ENCODE measurements at places on chromosomes 2 and 18.

- no peak for DNase-seq
Measured at GRCh38 chr2:240252191-240252871, 111.9 kb upstream of the OTOS start.

DNA sequence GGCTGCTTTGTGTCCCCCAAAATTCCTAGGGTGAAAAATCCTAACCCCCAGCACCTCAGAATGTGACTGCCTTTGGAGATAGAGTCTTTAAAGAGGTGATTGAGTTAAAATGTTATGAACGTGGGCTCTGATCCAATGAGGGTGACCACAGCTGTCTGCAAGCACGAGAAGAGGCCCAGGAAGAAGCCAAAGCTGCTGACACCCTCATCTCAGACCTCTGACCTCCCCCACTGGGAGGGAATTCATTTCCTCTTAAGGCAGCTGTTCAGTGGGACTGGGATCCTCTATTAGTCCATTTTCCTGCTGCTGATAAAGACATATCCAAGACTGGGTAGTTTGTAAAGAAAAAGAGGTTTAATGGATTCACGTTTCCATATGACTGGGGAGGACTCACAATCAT, 544.4 kb downstream of the DCDC2C start:
- DNase-seq = no peak

DNA sequence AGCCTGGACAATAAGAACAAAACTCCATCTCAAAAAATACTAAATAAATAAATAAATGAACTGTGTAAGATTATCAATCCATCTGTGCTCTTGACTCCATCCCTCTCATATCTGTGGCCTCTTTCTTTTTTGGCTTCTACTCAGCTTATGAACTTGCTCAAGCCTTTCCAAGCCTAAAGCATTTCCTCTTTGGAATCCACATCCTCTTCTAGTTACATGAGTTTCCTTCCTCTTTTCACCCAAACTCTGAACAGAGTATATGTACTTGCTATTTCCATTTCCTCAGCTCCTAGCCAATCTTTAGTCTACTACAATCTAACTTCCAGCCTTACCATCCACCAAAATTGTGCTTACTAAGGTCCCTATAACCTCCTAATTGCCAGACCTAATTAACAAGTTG, 2.5 kb upstream of the DNAJC10 start:
- no peak for DNase-seq

DNA sequence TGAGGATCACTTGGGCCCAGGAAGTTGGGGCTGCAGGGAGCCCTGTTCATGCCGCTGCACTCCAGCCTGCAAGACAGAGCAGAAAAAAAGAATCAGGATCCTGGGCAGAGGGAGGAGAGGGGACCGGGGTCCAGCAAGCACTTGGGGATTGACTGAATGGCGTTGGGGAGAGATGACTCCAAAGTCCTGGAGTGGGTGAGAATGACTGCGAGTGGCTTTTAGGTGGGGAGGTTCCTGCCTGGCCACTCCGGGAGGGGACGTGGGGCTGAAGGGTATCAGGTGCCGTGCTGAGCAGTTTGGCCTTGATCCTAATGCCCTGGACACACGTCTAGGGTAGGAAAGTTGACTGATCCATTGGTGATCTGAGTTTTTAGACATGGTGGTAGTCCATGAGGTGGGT, 3.5 kb upstream of the NFATC1 start:
- DNase-seq = no peak

DNA sequence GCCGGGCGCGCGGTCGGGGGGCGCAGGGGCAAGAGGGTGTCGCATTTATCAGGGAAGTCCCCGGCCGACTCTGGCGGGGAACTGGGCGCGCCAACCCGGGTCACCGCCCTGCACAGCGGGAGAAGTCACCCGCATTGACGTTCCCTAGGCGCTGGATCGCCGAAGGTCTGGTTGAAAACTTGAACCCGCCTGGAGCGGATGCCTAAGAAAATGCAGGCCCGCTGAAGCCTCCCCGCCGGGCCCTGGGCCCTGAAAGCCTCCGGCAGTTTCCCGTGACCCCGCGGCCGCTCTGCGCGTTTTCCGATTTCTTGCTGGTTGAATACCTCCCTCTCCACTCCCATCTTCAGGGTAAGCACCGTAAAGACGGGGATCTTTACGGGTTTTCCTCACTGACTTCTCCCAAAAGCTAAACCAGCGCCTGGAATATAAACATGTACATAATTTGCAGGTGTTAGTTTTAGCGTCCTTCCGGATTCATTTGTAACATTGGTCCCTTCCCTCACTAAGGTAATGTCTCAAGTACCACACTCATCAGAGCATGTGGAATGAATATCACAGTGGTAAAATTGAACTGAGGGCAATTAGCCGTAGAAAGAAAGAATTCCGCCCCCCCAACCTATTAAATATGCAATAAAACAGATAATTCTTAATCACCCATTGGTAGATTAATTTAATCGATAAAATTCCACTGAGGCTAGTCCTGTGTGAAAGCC, 675 bp upstream of the SPIRE1 start:
- no peak for DNase-seq

DNA sequence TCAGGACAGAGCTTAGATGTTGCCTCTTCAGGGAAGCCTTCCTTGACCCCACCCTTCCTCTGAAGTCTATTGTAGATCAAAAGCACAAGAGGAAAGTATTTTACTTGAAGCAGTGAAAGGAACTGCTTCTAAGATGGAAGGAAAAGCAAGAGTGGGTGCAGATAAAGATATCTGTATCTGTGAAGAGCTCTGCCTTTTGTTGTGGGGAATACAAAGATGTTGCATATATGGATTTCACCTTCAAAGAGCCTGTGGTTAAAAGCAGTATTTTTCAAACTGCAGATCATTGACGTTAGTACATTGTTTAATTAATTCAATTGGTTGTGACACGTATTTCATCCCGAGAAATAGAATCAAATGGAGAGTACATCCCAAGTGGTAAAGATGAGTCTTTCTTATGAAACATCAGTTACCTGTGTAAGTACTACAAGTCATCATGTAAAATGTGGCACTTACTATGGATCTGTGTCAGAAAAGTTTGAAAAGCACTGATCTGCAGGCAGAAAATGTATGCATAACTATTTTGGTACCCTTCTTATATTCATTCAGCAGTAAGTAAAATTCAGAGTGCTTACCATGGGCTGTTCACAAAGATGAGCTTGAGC, 24.6 kb upstream of the TNFRSF11A start:
- no peak for DNase-seq

- DNase-seq = no peak
Measured at GRCh38 chr2:143843686-143844085, 676.2 kb downstream of the ZEB2 start.

DNA sequence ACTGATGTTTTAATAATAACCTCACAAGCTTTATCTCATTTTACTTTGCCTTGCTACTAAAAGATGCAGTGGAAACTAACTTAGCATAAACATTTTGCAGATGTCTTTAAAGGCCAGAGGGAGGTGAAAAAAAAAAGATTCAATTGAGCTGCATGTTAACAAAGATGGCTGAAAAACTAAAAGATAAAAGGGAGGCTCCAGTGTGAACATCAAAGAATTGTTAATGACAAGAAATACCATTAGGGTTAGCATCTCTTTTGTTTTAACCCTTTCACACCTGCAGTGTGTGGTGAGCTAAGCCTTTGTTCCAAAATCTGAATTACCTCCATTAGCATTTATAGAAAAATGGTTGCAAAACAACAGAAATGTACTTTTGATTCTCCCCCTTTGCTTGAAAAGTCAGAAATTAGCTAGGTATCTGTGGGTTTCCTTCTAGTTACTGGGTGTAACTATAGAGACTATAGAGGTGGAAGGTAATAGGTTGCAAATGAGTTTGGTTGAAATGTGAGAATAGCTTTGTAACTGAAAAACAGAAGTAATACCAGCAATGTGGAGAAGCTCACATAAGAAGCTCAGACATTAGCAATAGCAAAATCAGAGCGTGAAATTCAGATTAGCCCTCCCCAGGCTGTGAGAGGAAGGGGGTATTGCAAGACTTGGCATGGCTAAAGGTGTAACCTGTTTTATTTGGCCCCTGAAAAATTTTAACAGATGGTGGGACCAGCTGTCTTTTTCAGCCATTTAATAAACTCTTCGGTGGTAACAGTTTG, 34.8 kb upstream of the SP5 start:
- no peak for DNase-seq

Measured in activated effector memory CD4-positive, alpha-beta T cell treated with Interleukin-2 at 50 U/mL for 16 hours (primary cell).